ENCODE measurements at places on chromosomes 13 and 19.
A peak's percentile ranks its signal among the peaks of the same experiment; 100 is the strongest.

- DNase-seq, result no peak
Observed at GRCh38 chr19:51103926-51104341, 4.3 kb downstream of the CTU1 start.

DNA sequence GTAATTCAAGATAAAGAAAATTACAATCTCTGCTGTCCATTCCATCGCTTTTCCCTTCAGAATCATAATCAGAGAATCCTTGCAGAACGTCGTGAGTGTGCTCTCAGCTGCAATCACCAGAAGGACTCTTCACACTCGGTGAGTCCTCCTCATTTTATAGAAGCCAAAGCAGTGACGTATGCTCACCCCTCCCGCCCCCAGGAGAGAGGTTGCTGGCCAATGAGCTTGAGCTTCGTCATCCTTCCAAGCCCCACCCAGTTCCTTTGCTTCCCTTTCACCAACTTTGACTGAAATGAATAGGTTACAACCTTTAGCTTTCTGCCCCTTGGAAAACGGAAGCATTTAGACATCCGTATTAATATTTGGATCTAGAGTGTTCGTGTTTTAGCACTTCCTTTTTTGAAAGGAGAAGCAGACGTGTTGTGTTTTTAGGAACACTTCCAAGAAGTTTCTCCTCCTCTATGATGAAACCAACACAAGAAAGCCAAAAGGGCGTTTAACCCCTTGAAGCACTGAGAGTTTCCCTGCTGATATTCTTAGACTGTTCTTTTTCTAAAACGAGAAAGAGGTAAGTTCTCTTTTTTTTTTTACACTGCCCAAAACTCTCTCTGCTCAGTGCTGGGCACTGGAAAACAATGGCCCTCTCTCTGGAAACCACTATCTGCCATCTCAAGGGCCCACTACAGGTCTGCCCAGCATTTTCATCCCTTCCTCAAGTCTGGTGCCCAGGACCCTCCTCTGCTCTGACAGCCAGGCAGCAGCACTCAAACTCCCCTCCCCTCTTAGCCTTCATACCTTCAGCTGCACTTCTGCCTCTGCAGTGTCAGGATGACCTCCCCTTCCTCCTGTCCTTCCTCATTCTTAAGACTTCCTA, 44.3 kb upstream of the CEACAM21 start:
- peak; percentile 56 for DNase-seq

- DNase-seq, result peak; percentile 77
Observed at GRCh38 chr19:55552620-55553019, 7.3 kb upstream of the SBK3 start.

- DNase-seq, result no peak
Observed at GRCh38 chr19:9431475-9431874, 3.9 kb downstream of the ZNF266 start.

DNA sequence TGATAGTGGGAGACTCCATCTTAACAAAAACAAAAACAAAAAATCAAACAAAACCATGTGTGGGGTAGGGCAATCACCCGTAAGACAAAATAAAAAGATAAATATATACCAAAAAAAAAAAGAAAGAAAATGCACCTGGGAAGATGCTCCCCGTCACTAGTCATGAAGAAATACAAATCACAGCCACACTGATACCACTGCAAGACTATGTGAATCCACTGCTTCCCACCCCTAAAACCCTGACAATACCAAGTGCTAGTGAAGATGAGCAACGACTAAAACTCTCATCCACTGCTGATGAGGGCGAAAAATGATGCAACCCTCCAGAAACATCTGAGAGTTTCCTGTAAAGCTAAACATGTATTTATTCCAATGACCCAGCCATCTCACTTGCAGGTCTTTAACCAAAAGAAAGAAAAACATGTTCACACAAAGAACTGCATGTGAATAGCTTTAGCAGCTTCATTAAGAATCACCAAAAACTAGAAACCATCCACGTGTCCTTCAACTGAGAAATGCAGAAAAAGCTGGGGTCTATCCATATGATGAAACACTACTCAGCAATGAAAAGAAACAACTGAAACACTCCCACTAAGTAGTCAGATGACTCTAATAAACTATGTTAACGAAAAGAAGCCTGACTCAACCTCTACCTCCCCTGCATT, 31.7 kb downstream of the BRD4 start:
- DNase-seq, result peak; percentile 86

DNA sequence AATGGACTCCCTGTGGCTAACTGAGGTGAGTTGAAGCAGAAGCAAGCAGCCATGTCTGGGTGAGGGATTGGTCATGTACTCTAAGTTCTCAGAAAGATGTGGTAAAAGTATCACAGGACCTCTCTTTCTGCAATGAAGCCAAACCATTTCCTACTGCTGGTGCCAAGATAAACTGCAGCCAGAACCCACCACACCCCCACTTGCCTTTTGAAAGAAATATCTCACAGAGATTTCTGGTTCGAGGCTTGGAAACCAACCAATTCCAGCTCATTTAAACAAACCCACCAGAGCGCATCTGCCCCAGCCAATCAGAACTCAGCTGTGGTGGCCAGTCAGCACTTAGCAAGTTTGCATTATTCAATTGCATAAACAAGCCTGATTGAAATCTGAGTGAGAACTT, 204.5 kb upstream of the ATXN8OS start:
- DNase-seq, result no peak
